ENCODE measurements at places on chromosomes 1 and 21.
A peak's percentile ranks its signal among the peaks of the same experiment; 100 is the strongest.

DNA sequence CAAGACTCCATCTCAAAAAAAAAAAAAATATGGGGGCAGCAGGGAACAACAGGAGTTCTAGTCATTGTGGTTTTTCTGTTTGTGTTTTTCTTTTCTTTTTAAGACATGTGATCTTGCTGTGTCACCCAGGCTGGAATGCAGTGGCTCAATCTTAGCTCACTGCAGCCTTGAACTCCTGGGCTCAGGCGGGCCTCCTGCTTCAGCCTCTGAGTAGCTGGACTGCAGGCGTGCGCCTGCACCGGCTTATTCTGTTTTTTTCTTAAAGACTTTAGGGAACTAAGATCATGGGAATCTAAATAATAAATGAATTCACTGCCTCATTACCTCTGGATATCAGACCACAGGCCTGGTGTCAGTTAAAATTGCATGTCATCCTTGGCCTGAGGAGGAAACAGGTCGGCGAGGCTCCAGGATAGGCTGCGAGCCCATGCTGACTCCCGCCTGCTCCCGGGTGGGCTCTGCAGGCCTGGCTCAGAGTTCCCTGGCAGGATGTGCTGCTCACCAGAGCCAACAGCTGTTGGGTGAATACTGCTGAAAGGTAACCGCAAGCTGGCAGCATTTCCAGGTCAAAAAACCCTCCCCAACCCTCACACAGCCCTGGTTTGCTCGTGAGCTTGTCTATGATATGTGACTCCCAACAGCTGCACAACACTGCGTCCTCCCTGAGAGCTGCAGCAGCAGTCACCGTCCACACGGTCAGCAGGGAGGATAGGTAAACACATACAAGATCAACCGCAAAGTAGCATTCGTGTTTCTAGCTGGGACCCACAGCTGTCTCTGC is 58.1 kb downstream of the SCCPDH start:
- DNase-seq: peak; percentile 14

DNA sequence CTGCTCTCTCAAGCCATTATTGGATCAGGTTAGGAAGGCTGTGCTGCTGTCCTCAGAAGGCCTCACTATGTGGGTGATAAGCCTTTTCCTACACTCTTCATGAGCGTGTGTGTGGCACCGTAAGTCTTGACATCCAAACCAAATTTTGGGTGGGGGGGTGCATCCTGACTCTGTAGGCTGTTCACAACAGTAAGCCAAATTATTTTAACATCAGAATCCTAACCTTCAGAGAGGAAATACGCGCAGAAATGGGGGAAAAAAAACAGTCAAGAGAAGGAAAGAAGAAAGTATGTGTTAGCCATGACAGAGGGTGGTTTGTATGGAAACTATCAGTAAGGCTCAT is 21.0 kb downstream of the STPG1 start:
- no peak for DNase-seq

DNA sequence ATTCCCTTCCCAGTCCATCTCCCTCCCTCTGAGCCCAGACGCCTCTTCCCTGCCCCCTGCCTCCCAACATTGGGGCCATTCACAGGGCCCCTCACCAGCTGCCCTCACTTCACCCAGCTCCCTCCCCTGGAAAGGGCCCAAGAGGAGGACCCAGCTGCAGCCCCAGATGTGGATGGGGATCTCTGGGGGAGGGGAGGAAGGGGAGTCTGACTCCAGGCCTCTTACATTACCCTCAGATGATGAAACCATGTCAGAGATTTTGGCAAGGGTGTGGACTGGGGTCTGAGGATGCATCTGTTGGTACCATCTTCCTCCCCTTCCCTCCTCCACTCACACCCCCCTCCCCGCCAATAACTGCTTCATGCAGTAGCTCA is 1.1 kb upstream of the KIF21B start:
- no peak for DNase-seq

GRCh38 chr1:114320586-114320985 is 166.9 kb upstream of the SYT6 start:
- DNase-seq: no peak

DNA sequence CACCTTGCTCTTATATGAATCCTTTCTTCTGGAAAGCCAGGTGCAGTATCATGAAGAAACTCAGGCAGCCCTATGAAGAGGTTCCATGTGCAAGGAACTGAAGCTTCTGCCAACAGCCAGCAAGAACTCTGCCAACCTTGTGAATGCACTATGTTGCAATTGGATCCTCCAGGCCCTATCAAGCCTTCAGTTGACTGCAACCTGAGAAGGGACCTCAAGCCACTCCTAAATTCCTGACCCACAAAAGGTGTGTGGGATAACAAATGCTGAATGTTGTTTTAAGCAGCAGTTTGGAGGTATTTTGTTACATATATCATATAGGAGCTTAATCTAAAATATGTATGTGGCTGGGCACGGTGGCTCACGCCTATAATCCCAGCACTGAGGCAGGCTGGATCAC is 84.0 kb downstream of the RERE start:
- DNase-seq: no peak

GRCh38 chr1:187383366-187383765 is 554.6 kb downstream of the PLA2G4A start:
- DNase-seq: no peak

Data from activated CD4-positive, alpha-beta T cell treated with anti-CD3 and anti-CD28 coated beads, Interleukin-2, amount 10 ng/mL, durations not matched to agents 7 days and 5 days (primary cell).